Activated naive CD4-positive, alpha-beta T cell treated with anti-CD3 and anti-CD28 coated beads, Interleukin-2, amount 10 ng/mL, durations not matched to agents 7 days and 5 days (primary cell): ENCODE measurements at places on chromosomes 11 and 22.

DNA sequence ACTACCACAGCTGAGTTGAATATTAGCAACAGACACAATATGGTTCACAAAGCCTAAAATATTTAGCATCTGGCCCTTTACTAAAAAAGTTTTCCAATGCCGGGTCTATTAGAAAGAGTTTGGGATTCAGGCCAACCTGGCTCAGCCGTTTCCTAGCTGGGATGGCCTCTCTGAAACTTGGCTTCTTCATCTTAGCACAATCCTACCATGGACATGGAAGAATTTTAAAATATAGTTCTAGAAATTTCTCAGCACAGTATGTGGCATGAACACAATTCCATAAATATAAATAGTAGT is 103.8 kb downstream of the RRAS2 start:
- H3K27ac ChIP-seq: no peak overlapping the region
- DNase-seq: no peak
- peaks cover 17% of the 10 kb centered on the region for H3K27me3 ChIP-seq

GRCh38 chr11:46414879-46415278 is 23.3 kb upstream of the CHRM4 start:
- H3K27me3 ChIP-seq: no peaks in the 10 kb centered on the region
- no peak for DNase-seq
- peaks cover 21% of the 10 kb centered on the region for H3K4me1 ChIP-seq
- H3K4me3 ChIP-seq: no peak overlapping the region

DNA sequence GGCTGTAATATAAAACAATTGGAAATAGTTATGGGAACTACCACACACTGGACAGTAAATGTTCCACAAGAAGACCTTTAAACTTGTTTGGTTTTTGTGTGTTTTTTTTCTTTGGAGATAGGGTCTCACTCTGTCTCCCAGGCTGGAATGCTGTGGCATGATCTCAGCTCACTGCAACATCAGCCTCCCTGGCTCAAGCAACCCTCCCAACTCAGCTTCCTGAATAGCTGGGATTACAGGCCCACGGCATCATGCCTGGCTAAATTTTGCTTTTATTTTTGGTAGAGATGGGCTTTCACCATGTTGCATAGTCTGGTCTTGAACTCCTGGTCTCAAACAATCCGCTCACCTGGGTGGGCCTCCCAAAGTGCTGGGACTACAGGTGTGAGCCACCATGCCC is 121.0 kb downstream of the MPPED2 start:
- no peak overlapping the region for H3K27ac ChIP-seq
- DNase-seq: no peak
- H3K36me3 ChIP-seq: no peaks in the 10 kb centered on the region
- no peaks in the 10 kb centered on the region for H3K4me1 ChIP-seq

GRCh38 chr22:19770349-19771220 is 10.0 kb downstream of the TBX1 start:
- H3K4me1 ChIP-seq: peaks cover 9% of the 10 kb centered on the region
- H3K4me3 ChIP-seq: no peak overlapping the region
- peak; percentile 16 for DNase-seq
- no peak overlapping the region for H3K27ac ChIP-seq
- H3K27me3 ChIP-seq: peaks cover 87% of the 10 kb centered on the region
- H3K36me3 ChIP-seq: no peaks in the 10 kb centered on the region

DNA sequence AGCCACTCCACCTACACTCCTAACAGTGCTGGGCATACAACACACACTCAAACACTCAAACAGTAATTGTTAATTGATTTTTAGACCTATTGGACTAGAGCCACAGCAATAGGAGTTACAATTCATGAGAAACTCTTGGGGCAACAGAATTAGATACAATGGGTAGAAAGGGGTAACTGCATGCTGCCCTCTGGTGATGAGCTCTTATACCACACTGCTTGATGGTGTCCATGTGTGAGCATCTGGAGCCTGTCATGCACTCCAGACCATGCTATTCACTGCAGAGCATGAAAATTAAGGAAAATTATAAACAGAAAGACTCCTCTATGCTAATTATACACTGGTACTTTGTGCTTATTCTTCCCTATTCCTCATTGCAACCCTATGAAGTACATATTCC is 975.5 kb upstream of the CCDC90B start:
- no peaks in the 10 kb centered on the region for H3K4me1 ChIP-seq
- H3K27ac ChIP-seq: no peak overlapping the region

- no peaks in the 10 kb centered on the region for H3K27me3 ChIP-seq
- H3K27ac ChIP-seq: no peak overlapping the region
- no peak overlapping the region for H3K4me3 ChIP-seq
- no peaks in the 10 kb centered on the region for H3K36me3 ChIP-seq
These were observed 51.8 kb downstream of the PARVA start for GRCh38 chr11:12429155-12429554.

DNA sequence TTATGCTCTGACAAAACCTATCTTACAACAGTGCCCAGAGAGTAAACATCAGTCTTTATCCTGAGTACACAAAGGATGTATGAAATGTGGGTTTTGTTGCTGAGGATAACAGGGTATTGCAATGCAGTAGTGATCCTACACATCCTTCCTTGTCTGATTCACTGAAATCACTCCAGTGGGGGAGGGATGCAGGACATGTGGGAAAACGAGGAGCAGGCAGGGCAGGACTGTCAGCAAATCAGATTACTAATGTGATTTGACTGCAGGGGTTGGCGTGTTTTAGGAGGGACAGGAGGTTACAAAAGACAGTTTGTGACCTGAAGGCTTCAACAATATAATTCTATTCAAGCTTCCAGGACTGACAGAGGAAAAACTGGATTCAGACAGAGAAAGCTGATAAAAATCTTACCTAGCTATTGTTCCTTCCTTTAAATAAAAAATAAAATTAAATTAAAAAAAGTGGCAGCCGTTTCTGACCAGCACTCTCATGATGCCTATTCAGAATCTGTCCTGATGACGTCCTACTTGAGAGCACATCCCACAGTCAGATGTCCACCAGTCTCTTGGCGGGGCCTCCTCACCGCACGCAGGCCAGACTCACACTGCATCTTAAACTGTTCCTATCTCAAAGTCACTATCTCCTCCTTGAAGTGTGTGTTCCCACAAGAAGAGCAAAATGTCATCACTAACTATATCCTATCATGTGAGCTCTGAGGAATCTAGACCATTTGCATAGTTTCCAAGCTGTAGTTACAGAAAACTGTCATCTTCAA is 50.6 kb upstream of the MN1 start:
- peaks cover 63% of the 10 kb centered on the region for H3K36me3 ChIP-seq
- no peak for DNase-seq
- H3K27ac ChIP-seq: no peak overlapping the region
- H3K27me3 ChIP-seq: no peaks in the 10 kb centered on the region

- no peak overlapping the region for H3K27ac ChIP-seq
- peaks cover 3% of the 10 kb centered on the region for H3K36me3 ChIP-seq
- peak; percentile 41 for DNase-seq
- no peak overlapping the region for H3K4me3 ChIP-seq
- H3K27me3 ChIP-seq: no peaks in the 10 kb centered on the region
- no peaks in the 10 kb centered on the region for H3K4me1 ChIP-seq
These were observed 19.1 kb upstream of the OOSP1 start for GRCh38 chr11:59918987-59919589.

GRCh38 chr11:71253794-71254193 is 1.4 kb upstream of the SHANK2 start:
- H3K4me3 ChIP-seq: no peak overlapping the region
- H3K27me3 ChIP-seq: peaks cover 68% of the 10 kb centered on the region
- peaks cover 2% of the 10 kb centered on the region for H3K4me1 ChIP-seq
- no peak overlapping the region for H3K27ac ChIP-seq

- no peak overlapping the region for H3K27ac ChIP-seq
- peaks cover under 1% of the 10 kb centered on the region for H3K4me1 ChIP-seq
- peaks cover 63% of the 10 kb centered on the region for H3K27me3 ChIP-seq
- DNase-seq: peak; percentile 56
These were observed 17.9 kb downstream of the SEC14L3 start for GRCh38 chr22:30453731-30454510.

DNA sequence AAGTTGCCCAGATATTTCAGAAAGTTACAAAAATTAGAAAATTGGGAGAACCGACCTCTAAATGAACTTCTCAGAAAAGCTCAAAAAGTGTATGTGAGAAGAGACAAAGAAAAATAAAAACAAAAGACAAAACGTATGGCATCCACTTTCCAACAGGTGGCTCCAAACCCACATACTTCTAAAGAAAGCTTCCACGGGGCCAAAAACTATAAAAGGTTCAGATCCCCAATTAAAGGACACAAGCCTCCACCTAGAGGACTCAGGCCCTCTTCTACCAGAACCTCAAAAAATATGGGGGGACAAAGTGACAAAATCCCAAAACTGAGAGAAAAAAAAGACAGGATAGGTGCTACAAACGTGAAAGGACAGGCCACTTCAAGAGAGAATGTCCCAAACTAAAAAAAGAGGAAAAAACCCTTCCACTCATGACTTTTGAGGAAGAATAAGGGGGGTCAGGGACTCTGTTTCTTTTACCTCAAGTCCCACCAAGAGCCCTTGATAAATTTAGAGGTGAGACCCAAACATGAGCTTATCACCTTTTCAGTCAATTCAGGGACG is 8.8 kb downstream of the SCGB2A1 start:
- H3K36me3 ChIP-seq: peaks cover 3% of the 10 kb centered on the region
- H3K27me3 ChIP-seq: peaks cover 29% of the 10 kb centered on the region
- no peak overlapping the region for H3K4me3 ChIP-seq
- no peak overlapping the region for H3K27ac ChIP-seq

DNA sequence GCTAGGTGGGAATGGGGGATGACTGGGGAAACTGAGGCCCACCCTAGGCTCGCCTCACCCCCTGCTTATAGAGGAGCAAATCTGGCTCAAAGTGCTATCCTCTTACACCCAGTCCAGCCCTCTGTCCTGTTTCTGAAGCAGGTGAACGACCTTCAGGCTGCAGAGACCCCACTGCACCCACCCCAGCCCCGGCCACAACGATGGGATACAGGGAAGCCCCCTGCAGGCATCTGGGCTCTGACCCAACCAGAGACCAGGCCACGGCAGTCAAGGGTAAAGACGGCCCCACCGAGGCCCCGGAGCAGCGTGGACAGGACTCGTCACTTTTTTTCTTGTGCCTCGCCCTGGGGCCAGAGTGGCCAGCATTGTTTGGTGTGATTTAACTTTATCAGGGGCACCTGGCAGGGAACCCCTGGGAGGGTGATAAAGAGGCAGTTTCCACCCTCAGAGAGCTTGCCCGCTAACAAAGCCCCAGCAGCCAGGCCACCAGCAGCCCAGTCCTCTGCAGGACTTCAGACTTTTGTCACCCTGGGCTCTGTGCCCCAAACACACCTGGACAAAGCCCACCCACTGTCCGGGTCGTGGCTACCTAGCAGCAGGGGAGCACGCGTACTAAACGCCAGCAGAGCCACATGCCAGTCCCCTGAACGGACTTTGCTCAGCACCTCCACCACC is 612.6 kb downstream of the TBC1D22A start:
- no peak overlapping the region for H3K4me3 ChIP-seq
- H3K27ac ChIP-seq: no peak overlapping the region
- no peaks in the 10 kb centered on the region for H3K27me3 ChIP-seq
- H3K36me3 ChIP-seq: no peaks in the 10 kb centered on the region
- no peaks in the 10 kb centered on the region for H3K4me1 ChIP-seq
- peak; percentile 9 for DNase-seq

DNA sequence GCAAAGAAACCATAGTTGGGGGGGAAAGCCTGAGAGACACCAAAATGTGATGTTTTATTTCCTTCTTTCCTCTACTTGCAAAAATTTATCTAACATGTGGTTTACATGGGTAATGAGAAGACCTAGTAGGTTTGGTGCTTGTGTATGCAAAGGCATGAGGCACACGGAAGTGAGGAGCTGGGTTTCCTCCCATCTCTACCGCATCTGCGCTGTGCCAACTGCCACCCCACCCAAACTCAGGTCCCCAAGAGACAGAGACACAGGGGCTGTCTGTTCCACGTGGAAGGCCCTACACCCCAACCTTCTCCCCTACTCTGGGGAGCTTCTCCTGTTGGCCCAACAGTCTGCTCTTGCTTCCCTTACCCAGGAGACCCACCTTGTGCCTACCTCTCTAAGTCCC is 4.8 kb downstream of the RTL6 start:
- H3K4me3 ChIP-seq: no peak overlapping the region
- H3K4me1 ChIP-seq: peaks cover 34% of the 10 kb centered on the region
- DNase-seq: no peak
- H3K27ac ChIP-seq: peak overlapping the region; percentile 54
- H3K36me3 ChIP-seq: peaks cover 9% of the 10 kb centered on the region
- H3K27me3 ChIP-seq: no peaks in the 10 kb centered on the region

DNA sequence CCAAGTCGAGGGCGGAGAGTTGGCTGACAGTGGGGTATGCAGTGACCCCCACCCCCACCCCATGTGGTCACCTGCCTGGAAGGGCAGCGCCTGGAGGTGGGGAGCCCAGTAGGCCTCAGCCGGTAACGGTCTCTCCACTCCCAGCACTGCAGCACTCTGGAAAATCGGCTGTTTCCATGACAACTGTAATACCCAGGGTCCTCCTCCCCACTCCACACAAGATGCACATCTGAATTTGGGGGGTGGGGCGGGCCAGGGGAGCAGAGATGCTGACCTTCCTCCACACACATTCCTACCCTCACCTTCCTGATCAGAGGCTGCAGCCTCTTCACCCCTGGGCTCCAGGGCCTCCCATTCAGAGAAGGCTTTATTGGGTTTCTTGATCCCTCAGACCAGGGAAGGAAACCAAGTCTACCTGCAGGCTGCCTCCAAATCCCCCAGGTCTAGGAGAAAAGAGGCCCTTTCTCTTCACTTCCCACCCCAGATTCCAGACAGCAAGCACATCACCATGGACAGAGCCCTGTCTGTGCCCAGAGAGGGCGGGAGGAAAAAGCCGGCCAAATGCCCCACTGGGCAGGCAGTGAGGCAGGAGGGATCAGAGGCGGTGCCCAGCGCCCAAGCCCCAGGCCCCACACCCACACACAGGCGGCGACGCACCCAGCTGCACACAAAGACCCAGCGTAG is 46.5 kb downstream of the SLC22A12 start:
- peaks cover 13% of the 10 kb centered on the region for H3K4me1 ChIP-seq
- no peak for DNase-seq
- H3K4me3 ChIP-seq: no peak overlapping the region

- H3K27me3 ChIP-seq: peaks cover 4% of the 10 kb centered on the region
- no peak overlapping the region for H3K4me3 ChIP-seq
- DNase-seq: no peak
These were observed 88.1 kb downstream of the PIWIL4 start for GRCh38 chr11:94655291-94655690.

GRCh38 chr11:84819128-84819527 is 808.0 kb downstream of the DLG2 start:
- H3K4me3 ChIP-seq: no peak overlapping the region
- no peaks in the 10 kb centered on the region for H3K27me3 ChIP-seq
- H3K36me3 ChIP-seq: no peaks in the 10 kb centered on the region
- H3K4me1 ChIP-seq: no peaks in the 10 kb centered on the region

- no peak overlapping the region for H3K27ac ChIP-seq
- no peak overlapping the region for H3K4me3 ChIP-seq
- H3K27me3 ChIP-seq: no peaks in the 10 kb centered on the region
These were observed 31.8 kb upstream of the HSPA8 start for GRCh38 chr11:123093739-123094138.

GRCh38 chr11:27611947-27612455 is 88.3 kb downstream of the BDNF start:
- no peak for DNase-seq
- H3K27ac ChIP-seq: no peak overlapping the region
- H3K36me3 ChIP-seq: no peaks in the 10 kb centered on the region
- H3K4me1 ChIP-seq: no peaks in the 10 kb centered on the region
- H3K4me3 ChIP-seq: no peak overlapping the region

- DNase-seq: no peak
- H3K36me3 ChIP-seq: peaks cover 22% of the 10 kb centered on the region
- no peaks in the 10 kb centered on the region for H3K27me3 ChIP-seq
- H3K27ac ChIP-seq: no peak overlapping the region
- H3K4me1 ChIP-seq: peaks cover 13% of the 10 kb centered on the region
- no peak overlapping the region for H3K4me3 ChIP-seq
These were observed 95.6 kb downstream of the UVRAG start for GRCh38 chr11:75910426-75911145.
